ENCODE measurements at places on chromosomes 5 and 9.

DNA sequence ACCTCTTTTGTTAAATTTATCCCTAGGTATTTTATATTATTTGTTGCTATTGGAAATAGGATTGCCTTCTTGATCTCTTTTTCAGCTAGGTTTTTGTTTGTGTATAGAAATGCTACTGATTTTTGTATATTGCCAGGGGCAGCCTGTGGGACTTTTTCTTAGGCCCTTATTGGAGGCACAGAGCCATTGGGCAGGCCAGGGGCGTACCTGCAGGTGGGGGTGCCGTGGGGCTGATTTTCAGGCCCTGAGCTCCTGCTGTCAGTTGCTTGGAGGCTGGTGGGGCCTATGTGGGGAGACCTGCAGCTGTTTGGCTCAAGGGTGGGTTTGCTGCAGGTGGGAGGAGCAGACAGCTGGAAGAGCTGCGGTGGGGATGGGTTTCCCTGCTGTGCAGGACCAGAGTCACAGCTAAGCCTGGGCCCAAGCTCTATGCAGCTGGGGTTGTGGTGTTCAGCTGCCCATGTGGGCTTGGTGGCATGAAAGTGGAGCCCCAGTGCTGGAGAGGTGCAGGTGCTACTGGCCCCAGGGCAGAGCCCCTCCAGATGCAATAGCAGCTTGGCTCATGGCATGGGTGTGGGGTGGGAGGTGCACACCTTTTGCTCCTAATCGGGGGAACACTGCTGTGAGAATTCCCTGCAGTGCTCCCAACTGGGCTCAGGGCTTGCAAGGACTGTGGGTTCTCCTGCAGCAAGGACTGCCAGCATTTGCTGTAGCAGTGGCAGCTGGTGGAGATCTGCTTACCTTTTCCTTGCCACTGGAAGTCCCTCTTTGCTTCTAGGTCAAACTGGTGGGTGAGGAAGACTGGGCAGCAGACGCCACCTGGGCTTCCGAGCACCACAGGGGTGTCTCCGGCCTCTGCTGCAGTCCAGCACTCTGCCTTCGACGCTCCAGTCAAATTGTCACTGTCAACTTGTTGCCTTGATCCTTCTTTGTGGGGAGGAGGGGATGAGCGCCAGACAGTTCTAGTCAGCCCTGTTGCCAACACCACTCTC lies 7.6 kb upstream of the CLPTM1L start:
- no peak for DNase-seq

DNA sequence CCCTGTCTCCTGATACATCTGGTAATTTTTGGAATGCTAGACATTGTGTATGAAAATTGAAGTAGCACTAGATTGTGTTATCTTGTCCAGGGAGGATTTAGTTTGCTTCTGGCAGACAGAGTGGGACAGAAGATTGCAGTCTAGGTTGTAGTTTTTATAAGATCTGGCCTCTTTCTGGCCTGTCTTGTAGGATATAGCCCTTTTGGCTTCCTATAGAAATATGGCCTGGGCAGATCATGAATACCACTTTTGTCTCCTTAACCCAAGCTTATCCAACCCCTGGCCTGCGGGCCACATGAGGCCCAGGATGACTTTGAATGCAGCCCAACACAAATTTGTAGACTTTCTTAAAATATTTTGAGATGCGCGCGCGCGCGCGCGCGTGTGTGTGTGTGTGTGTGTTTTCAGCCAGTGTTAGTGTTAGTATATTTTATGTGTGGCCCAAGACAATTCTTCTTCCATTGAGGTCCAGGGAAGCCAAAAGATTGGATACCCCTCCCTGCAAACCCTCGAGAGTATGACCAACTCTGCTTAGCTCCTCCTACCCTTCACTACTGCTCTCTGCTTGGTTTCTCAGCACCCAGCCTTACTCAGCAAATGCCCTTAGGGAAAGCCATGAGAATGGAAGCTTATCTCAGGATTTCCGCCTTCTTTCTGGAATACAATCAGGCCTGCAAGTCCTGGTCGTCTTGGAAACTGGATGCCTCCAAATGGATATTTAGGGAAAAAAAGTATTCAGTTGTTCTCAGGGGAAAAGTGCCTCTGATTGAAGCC lies 26.5 kb downstream of the ANKRD33B start:
- no peak for DNase-seq

DNA sequence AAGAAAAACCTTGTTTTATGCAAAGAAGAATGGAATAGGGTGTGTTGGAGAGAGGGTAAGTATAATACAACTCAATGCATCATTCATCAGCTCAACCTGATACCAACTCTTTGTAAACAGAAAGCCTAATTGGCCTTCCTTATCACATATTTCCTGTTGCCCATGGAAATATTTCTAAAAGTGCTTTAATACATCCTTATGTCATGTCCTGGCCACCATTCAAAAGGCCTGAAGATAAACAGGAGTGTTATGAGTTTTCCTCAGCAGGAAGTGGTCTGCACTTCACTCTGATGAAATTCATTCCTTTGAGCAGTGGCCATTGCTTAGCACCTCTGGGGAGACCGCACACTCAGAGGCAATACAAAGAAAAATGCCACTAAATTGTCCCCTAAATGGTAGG lies 511.2 kb downstream of the SEMA5A start:
- DNase-seq: no peak

GRCh38 chr5:124399426-124399961 lies 346.9 kb downstream of the ZNF608 start:
- DNase-seq: no peak

- peak; percentile 41 for DNase-seq
These were observed 6.1 kb downstream of the SAPCD2 start for GRCh38 chr9:137064027-137064879.

- DNase-seq: no peak
These were observed 12.5 kb upstream of the CCNJL start for GRCh38 chr5:160324886-160325285.

DNA sequence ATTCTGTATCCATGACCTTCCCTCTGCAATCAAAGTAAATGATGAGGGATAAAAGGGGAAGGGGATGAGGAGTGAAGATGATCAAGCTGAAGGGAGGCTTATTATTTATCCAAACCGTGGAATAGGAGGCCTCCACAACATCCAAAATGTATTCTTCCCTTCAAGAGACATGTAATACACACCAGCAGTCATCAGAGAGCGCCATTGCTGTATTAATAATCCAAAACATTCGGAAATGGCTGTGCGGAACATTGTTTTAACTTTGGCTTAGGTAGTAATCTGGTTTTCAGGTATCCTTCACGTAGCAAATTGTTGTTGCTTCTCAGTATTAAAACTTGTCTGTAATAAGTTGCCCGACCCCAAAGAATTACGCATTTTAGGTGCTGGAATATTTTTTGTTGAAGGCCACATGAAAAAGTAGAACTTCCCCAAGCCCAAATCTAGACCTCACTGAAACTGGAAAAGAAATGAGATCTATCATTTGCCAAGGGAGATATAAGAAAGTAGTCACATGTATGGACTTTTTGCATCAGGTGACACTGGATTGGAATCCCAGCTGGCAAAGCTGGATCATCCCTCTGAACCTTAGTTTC lies 2.6 kb upstream of the BOD1 start:
- peak; percentile 41 for DNase-seq

- DNase-seq: no peak
These were observed 596.1 kb downstream of the ELAVL2 start for GRCh38 chr9:23229890-23230317.

GRCh38 chr5:153674356-153674755 lies 183.9 kb downstream of the GRIA1 start:
- DNase-seq: no peak

- DNase-seq: no peak
These were observed 18.1 kb downstream of the MED27 start for GRCh38 chr9:132061526-132061925.

DNA sequence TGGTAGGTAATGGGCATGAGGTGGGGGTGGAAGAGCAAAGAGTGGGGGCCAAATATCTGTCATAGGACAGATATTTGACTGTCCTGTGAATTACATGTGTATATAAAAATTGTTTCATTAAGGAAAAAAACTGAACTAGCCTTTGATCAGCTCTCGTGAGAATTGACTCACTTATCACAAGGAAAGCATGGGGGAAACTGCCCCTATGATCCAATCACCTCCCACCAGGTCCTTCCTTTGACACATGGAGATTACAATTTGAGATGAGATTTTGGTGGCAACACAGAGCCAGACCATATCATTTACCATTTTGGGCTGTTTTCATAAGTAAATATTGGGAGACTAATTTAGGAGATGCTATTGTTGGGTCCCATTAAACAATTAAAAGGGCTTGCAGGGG lies 63.2 kb upstream of the FYB1 start:
- DNase-seq: no peak

DNA sequence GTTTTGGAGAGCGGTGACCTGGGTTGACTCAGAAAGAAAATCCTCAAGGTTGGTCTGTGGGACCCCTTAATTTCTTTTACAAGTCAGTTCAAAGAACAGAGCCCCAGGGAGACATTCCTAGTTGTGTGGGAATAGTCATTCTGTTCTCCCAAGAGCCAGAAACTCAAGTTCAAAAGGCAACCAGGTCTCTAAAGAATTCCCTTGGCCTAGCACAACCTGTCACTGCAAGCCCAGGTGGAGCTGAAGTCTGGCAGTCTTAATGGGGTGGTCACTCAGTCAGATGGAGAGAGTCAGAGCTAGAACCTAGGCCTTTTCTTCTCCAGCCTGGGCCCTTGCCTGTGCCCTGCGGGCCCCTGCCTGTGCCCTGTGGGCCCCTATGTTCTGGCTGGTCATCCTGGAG lies 37.5 kb upstream of the CDKN2AIPNL start:
- no peak for DNase-seq

Data from effector CD4-positive, alpha-beta T cell (primary cell).